ENCODE measurements at places on chromosomes 11 and 22.

DNA sequence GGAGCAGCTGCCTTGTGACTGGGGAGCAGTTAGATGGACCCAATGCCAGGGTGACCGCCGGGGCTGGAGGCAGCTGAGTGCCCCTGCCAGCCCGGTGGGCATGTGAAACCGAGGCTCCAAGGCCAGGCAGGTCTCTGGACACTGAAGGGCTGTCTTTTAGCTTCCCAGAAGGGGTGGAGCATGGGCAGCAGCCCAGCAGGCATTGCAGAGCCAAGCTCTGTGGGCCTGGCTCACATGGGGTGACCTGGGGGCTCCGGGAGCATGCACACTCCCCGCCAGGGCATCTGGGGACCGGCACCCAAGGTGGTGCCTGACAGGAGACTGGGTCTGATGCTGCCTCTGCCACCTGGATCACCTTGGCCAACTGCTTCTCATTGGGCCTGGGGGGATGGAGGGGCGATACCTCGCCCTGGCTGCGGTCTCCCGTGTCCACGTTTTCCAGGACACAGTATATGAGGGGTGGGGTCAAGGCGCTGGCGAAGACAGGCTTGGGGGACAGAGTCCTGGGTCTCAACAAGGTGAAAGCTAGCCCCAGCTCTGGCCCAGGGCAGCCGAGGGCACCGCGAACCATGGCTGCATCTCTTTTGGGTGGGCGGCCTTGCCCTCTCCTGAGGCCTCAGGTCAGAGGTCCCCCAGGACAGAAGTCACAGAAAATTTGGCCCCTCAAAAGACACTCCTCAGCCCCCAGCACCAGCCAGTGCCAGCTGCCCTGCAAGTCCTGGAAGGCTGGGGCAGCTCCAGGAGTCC is 3.5 kb downstream of the INS start:
- no peak for DNase-seq

DNA sequence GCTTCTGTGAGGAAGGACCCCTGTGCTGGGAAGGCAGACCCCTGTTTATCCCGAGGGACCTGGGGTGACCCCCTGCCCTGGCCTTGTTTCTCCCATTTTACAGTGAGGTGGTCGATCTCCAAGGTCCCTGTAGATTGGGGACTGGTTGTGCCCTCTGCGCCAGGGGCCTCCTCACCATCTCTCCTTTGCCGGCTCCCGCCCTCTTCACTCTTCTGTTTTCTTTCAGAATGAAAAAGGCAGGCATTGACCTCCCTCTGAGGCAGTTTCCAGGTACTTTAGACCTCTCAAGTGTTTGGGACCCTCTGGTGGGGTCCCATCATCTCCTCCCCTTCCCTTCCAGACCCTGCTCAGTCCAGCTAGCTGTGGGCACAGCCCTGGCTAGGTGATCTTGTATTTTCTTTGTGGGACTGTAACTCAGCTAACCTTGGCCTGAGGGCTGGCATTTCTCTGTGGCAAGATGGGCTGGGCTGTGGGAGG is 1.5 kb downstream of the SERPINH1 start:
- DNase-seq, result no peak

DNA sequence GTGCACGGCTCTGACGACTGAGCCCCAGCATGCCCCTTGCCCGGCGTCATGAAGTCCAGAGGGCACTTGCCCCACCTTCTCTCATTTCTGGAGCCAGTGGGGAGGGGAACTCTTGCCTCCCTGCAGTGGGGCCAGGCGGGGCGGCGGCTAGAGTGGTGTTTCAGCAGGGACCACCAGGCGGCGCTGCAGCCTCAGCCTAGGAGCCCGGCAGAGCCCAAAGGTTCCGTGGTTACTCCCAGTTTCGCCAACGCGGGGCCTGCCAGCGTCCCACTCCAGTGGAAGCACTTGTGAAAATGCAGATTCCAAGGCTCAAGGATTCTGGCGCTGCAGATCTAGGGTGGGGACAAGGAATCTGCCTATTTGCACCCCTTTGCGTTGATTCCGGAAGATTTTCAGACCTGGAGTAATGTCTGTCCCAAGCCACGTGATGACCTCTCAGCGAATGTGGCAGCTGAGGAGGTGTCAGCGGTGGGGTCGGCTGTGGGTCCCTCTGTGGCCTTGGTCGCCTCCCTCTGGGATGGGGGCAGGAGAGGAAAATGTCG is 55.7 kb downstream of the CD82 start:
- DNase-seq, result peak; percentile 81

- DNase-seq, result no peak
Observed at GRCh38 chr11:324156-324555, 3.5 kb upstream of the IFITM3 start.

- no peak for DNase-seq
Observed at GRCh38 chr11:74465291-74465708, 2.0 kb downstream of the KCNE3 start.

- no peak for DNase-seq
Observed at GRCh38 chr11:119688356-119688755, 40.6 kb downstream of the NECTIN1 start.

DNA sequence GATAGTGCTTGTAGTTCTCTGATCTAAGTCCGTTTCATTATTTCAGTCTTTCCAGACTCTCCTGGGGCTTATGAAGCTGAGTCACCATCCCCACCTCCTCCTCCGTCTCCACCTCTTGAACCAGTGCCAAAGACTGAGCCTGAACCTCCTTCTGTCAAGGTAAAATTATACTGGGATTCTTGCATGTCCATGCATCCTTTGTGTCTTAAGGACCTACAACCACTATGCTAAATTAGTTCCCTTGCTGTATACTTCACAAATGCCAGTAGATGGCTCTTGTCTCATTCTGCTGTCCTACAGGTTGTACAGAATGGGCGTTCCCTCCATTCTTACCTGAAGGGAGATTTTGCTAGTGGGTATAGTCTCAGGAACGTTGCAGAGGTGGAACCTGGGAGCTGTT is 42.2 kb downstream of the POLD3 start:
- no peak for DNase-seq

All from GM13976 (cell line).